NCI-H524 (cell line): ENCODE measurements at places on chromosomes 2 and 18.

DNA sequence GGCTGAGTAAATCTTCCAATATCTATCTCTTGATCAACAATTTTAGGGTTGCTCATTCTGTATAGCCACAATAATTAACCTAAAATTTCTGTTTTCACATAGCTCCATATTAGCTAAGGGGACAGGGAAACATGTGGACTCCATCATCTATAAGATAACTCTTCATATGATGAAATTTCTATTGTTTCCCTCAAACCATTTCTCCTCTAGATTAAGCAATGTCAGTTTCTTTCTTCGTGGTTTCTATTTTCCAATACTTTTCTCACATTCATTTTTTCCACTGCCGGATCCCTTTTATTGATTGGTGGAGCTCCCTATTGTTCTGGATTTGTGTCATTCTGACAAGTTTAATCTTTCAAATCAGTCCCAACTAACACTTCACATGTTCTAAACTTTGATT, 1221.3 kb upstream of the ZEB2 start:
- DNase-seq: no peak

DNA sequence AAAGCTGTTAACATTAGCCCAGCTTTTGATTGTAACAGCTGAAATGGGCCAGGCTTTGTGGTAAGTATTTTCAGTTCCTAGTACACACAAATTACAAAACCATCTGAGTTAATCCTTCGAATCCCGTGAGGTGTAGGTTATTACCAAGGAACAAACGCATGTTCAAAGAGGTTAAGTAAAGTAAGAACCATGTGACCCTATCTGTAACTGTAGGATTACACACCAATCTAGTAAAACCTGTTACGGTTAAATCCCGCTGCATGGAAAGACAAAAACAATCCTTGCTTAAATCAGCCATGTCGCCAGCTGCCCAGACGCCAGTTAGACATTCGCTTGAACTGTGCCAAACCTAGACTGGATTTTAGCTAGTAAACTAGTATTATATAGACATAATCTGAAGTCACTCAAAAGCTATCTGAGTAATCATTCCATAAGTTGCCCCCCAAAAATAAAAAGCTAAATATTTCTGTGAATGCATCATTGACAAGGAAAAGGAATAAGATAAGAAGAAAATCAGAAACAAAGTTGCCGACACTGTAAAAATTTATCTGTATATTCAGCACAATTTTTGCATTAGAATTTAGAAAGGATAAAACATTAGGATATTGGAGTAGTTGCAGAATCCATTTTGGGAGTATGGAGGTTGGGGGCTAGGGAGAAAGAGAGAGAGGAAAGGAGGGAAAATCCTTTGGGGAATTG, 638.0 kb downstream of the CNTNAP5 start:
- no peak for DNase-seq

DNA sequence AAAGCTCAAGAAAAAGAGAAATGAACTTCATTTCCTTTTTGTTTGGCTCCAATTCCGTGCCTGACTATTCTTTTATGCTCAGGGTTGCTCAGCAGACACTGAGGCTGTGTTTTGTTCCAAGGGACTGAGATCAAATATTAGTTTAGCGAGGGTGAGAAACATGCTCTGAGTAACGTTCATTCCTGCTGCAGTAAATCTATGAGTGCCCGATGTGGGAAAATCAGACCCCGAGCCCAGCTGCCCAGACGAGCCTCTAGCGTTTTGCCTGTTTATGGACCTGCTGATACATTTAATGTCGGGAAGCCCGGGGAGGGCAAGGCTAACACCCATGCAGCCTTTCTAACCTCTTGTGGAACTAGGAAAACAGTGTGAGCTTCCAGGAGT, 119.2 kb downstream of the VAPA start:
- no peak for DNase-seq

- DNase-seq: no peak
These were observed 48.4 kb downstream of the NEMP2 start for GRCh38 chr2:190486037-190486623.

GRCh38 chr18:7236933-7237332, 6.0 kb downstream of the LRRC30 start:
- DNase-seq: no peak
